ENCODE measurements at places on chromosomes 4 and X.

- DNase-seq, result no peak
Measured at GRCh38 chr4:156901871-156902270, 69.7 kb downstream of the PDGFC start.

GRCh38 chrX:40644821-40645358, 2.5 kb downstream of the CXorf38 start:
- DNase-seq, result peak; percentile 29

DNA sequence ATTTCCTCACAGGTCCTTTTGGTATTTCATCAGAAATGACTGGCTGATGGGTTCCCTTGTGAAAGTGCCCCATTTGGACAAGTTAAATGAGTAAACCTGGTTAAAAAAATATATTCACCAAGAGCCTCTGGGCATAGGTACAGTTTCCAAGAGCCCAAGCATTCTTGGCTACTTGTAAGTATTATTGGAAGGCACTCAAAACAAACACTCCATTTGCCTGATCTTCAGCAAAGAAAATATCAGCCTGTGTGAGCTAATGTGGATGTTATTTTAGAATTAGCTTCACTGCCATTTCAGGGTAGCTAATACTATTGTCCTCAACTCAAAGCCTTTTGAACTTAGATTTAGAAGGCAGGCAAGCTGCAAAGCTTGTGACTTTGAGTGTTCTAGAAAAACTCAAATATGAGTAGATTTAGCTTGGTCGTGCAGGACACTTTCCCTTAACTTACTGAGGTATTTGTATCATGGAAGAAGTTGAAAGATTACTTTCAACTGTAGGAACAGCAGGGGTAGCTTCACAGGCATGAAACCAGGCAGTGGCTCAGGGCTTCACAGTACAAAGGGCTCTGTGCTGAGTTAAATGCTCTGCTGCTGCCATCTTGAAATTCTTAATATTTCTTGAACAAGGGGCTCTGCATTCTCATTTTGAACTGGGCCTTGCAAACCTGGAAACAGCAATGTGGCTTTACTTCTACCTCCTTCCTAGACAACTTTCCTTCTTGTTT, 177.2 kb downstream of the AMELX start:
- DNase-seq, result no peak

DNA sequence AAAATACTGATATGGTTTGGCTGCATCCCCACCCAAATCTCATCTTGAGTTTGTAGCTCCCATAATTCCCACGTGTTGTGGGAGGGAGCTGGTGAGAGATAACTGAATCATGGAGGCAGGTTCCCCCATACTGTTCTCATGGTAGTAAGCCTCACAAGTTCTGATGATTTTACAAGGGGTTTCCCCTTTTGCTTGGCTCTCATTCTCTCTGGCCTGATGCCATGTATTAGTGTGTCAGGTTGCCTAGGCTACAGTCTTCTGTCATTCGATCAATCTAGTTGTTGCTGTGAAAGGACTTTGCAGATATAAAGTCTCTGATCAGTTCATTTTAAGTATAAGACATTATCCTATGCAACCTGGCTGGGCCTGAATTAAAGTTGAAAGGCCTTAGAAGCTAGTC, 209.3 kb upstream of the MAOA start:
- no peak for DNase-seq

GRCh38 chr4:179292468-179292867, 1850.2 kb upstream of the AGA start:
- DNase-seq, result no peak

DNA sequence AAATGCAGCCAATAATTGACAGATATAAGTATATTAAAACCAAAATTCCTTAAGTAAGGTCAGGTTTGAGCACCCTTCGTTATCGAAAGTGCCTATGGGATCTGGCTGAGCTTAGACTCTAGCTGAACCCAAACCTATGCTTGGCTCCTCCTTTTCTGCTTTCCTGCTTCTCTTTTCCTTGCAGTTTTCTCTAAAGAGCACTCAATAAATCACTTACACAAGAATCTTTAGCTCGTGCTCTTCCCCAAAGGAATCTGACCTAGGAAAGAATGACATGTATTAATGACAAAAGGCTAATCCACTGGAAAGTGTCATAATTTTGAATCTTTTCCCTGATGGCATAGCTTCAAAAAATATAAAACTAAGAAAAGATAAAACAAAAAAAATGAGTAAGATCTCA, 282.7 kb downstream of the DKK2 start:
- DNase-seq, result no peak

- no peak for DNase-seq
Measured at GRCh38 chr4:145912376-145912775, 26.2 kb downstream of the ZNF827 start.

DNA sequence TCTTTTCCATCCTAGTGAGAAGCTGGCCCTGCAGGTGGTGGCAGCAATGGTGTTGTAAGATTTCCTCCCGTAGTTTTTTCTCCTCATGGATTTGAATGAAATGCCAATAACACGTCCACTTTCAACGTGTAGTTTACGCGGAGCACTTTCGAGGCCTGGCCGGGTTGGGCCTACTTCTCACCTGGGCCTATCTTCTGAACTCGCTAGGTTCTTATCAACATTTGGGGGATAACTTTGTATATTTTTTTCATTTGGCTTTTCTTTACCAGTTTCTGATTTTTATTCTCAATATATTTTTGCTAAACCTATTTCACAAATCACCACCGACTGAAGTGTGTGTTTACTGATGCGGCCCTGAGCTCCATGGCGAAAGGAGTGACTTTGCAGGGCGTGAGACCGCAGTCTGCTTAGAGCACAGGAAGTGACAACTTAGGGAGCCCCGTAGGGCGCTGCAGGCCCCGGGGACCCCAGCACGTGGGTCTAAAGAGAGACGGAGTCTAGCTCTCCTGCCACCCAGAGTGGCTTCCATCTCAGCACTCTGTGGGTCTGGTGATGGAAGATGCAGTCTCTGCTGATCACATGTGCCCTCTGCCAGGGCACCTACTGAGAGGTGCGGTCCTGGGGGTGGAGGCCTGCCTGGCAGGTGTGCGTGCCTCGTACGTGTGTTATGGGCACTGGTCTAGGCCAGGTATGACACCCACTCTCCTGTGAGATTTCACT, 29.1 kb downstream of the NELFA start:
- no peak for DNase-seq

GRCh38 chr4:76213415-76214176, at the start of gene SCARB2:
Gene SCARB2, minus strand, starts transcription at chr4:76213824. Its CDS starts 281 bp downstream, at chr4:76213543.
- peak; percentile 62 for DNase-seq
